Suppressor macrophage treated with lipopolysaccharide for 1 hour (primary cell): ENCODE measurements at places on chromosomes 6 and 20.

GRCh38 chr6:63573899-63574553, 1.7 kb downstream of the LOC128125822 start:
- peak; percentile 78 for DNase-seq

- no peak for DNase-seq
Observed at GRCh38 chr20:64245746-64246595, 9.6 kb upstream of the PCMTD2 start.

DNA sequence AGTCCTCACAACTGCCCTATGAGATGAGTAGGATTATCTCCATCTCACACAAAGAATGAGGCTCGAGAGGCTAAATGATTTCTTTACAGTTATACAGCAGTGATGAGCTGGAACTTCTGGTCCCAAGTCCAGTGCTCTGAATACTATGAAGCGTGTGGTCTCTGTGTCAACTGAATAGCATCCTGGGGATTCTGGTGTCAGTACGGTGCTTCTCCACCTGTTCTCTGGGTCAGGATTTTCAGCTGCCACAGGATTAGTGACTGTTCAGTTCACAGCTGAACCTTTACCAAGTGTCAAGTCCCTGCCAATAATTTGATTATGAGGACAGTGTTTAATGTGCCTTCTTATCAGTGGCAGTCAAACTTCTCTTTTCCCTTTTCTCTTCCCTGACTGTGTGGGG, 5.2 kb upstream of the MAFB start:
- no peak for DNase-seq

- DNase-seq, result no peak
Observed at GRCh38 chr6:150248300-150248699, 105.5 kb downstream of the PPP1R14C start.

GRCh38 chr6:56244089-56244488, 3.3 kb downstream of the COL21A1 start:
- no peak for DNase-seq

GRCh38 chr6:143595251-143596036, 82.3 kb upstream of the PHACTR2 start:
- DNase-seq, result no peak

GRCh38 chr6:56570413-56571359, 72.0 kb downstream of the DST start:
- DNase-seq, result peak; percentile 32

DNA sequence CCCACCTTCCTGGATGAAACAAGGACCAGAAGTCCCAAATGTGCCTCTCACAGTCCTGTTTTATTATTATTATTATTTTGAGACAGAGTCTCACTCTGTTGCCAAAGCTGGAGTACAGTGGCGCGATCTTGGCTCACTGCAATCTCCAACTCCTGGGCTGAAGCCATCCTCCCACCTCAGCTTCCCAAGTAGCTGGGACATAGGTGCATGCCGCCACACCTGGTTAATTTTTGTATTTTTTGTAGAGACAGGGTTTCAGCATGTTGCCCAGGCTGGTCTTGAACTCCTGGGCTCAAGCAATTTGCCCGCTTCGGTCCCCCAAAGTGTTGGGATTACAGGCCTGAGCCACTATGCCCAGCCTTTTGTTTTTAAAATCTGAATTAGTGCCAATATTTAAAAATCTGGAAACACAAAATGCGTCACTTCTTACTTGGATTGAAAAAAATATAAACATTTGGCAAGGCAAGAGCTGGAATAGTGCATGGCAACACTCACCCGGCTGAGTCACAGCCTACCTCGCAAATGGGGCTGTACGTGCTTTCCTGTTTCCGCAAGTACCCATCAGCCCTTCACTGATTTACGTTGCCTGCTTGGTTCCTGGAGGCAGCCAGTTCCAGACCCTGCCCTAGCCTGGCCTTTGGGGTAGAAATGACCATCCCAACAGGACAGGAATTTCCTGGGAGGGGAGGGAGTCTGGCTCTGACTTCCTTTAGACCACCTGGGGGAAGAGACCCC, 6.3 kb downstream of the SDCBP2 start:
- DNase-seq, result peak; percentile 57

GRCh38 chr6:98514796-98515195, 319.6 kb upstream of the POU3F2 start:
- no peak for DNase-seq

DNA sequence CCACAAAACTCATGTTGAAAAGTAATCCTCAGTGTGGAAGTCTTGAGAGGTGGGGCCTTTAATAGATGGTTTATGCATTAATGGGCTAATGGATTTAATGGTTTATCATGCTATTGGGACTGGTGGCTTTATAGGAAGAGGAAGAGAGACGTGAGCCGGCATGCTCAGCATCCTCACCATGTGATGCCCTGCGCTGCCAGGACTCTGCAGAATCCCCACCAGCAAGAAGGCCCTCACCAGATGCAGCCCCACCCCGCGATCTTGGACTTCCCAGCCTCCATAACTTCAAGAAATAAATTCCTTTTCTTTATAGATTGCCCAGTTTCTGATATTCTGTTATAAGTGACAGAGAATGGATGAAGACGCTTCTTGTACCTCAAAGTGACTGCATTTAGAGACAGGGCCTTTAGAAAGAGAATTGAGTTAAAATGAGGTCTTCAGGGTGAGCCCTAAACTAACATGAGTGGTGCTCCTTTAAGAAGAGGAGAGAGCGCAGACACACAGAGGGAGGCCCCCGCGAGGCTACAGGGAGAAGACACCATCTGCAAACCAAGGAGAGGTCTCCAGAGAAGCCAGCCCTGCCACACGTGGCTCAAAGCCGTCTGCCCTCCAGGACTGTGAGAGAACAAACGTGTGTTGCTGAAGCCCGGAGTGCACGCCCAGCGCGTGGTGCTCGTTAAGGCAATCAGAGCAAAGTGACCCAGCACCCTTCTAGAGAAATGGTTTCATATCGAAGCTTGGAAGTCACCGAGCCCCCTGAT, 56.9 kb downstream of the IRF4 start:
- no peak for DNase-seq

- no peak for DNase-seq
Observed at GRCh38 chr20:12306107-12306506, 388.4 kb downstream of the BTBD3 start.

- DNase-seq, result no peak
Observed at GRCh38 chr6:118933855-118934460, 1.0 kb downstream of the MCM9 start.

- no peak for DNase-seq
Observed at GRCh38 chr20:4794846-4795245, 73.1 kb downstream of the PRND start.

GRCh38 chr20:44858606-44859360, 26.7 kb upstream of the YWHAB start:
- DNase-seq, result no peak

DNA sequence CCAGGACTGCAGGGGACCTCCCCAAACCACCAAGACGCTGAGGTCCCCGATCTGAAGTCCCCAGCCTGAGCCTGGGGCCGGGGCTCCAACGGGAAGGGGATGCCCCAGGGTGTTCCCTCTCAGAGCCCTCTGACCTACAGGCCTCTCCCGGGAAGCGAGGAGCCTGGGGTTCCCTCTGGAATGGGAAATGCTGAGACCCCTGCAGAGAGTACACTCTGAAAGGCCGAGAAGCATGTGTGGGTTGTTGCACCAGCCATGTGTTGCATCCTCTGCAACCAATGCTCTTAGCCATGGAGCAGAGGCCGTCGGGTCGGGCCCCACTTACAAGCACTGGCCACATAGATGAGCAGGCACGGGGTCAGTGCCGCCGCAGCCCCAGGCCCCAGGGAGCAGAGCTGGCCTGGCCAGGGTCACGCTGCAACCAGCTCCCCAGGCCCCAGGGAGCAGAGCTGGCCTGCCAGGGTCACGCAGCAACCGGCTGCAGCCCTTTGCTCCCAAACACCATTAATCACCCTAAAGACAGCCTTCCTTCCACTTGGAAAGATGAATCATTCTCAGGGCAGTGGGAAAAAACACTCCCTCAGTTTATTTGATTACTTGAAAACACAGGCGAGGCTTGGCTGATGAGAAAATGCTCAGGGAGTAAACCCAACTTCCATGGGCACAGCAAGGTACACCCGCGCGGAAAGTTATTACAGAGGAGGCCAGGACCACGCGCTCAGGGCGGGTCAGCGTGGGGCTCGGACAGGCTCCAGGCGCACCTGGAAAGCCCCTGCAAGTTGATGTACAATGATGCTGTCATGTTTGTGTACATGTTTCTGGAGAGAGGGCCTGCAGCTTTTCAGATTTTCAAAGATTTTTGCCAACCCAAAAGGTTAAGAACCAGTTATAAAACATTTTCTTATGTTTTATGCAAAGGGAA, 78.0 kb upstream of the AFDN start:
- no peak for DNase-seq
